ENCODE measurements at places on chromosomes 12 and 14.

DNA sequence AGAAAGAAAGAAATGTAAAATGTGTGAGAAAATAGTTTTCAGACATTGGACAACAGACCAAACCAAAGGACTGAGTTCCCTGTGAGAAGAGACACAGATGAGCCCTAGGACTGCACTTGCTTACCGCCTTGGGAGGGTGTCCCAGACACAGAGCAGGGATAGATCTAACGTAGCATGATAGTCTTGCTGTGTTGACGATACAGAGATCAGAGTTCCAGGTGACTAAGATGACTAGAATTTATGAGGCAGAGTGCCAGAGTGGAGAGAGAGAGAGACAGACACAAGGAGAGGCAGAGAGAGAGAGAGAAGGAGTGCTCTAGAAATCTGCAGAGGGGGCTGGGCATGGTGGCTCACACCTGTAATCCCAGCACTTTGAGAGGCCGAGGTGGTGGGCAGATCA lies 148.2 kb upstream of the LMNTD1 start:
- DNase-seq = no peak

DNA sequence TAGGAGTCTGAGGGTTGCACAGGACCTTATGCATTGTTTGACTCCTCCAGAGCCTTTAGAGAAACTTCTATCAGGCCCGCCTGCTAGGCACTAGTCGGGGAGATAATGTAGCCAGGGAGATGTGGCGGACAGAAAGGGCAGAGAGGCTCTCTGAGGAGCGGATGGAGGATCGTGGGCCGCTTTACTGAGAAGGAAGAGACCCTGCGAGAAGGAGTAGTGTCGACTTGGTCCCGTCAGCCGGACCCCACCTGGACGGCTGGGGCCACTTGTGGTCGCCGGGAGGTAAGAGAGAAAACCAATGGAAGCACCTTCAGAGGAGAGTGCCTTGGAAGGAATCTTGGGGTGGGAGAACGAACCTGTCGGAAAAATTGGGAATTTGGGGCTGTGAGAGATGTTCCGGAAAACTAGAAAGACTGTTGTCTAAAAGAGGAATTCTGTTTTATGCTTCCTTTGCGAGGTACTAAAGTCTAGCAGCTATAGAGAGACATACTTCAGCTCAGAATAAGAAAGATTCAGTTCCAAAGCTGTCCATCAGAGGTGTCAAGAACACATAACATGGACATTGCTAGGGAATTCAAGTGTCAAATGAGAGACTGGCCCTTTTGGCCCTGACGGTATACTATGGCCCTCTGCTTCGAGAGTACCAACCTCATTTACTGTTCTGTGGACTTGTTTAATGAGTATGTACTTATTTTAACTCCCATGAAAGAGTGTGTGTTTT lies 660 bp upstream of the MCRS1 start:
- no peak for DNase-seq

- DNase-seq = no peak
These were observed 205.3 kb upstream of the PRICKLE1 start for GRCh38 chr12:42794806-42795205.

DNA sequence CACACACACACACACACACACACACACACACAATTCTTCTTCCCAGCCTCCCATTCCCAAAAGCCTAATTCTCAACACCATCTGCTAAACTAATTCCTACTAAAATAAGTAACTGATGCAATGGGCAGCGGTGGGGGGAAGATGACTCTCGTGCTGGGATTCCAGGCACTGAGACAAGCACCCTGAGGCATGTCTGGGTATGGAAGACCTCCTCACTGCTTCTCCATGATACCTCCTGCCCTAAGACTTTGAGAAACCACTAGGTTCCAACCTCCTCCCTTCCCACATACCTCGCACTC lies 789 bp upstream of the VWF start:
- no peak for DNase-seq

GRCh38 chr14:75322746-75323145 lies 44.1 kb downstream of the FOS start:
- DNase-seq = no peak

GRCh38 chr12:96044943-96045290 lies 9.5 kb upstream of the LTA4H start:
- no peak for DNase-seq

GRCh38 chr14:89214221-89214965 lies 202.6 kb downstream of the FOXN3 start:
- DNase-seq = no peak

DNA sequence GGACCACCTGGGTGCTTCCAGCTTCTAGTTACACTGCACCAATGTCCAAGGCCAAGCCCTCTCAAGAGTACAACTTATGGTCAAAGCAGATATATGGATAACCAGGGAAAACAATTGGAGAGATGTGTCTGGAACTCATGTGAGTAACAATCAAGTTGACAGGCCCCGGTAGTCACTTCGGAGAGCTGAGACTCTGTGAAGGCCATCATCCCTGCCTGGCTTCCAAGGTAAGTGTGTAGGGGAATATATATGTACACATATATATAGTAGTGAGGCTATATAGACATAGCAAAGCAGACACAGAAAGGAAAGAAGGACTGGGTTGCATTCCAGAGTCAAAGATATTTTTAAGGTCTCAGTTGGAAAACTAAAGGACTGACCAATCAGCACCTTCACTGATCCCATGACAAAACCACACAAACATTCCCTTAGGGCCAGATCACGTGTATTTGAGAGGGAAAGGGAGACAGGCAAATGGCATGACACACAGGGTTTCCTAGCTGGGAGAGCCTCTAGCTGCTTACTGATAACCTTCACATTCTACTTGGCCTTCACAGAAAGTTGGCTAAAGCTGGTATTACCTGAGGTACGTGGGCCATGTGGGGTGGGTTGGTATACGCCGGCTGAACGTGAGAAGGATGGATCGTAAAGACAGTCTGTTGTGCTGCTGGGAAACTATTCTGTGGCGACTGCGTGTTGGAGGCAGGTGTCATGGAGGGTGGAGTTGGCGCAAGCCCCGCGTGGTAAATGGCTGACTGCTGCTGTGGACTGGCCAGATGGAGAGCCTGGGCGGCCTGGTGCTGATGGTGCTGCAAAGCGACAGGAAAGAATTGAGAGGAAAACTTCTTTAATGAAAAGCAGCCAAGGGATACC lies 50.0 kb downstream of the SH2B3 start:
- DNase-seq = no peak

GRCh38 chr12:26748741-26749431 lies 84.1 kb downstream of the ITPR2 start:
- no peak for DNase-seq

GRCh38 chr12:51848841-51849735 lies 570 bp upstream of the FIGNL2 start:
- no peak for DNase-seq

DNA sequence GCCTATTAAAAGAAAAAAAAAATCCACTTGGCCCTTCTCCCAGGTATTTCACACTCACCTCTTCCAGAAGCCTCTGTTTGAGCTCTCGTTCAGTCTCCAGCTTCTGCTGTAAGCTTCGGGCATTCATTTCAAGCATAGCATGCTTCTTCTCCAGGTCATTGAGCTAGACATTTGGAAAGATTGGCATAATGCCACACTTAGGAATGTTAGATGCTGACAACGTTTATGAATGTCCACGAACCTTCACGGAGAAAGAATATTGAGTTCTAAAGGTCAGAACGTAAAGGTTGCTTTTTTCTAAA lies 60.5 kb downstream of the PRKAB1 start:
- DNase-seq = no peak

- no peak for DNase-seq
These were observed 710.6 kb downstream of the SLC6A15 start for GRCh38 chr12:84201976-84202375.

GRCh38 chr14:28608851-28609828 lies 157.4 kb upstream of the FOXG1 start:
- peak; percentile 39 for DNase-seq

DNA sequence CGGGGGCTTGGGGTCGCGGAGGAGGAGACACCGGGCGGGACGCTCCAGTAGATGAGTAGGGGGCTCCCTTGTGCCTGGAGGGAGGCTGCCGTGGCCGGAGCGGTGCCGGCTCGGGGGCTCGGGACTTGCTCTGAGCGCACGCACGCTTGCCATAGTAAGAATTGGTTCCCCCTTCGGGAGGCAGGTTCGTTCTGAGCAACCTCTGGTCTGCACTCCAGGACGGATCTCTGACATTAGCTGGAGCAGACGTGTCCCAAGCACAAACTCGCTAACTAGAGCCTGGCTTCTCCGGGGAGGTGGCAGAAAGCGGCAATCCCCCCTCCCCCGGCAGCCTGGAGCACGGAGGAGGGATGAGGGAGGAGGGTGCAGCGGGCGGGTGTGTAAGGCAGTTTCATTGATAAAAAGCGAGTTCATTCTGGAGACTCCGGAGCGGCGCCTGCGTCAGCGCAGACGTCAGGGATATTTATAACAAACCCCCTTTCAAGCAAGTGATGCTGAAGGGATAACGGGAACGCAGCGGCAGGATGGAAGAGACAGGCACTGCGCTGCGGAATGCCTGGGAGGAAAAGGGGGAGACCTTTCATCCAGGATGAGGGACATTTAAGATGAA lies 630 bp downstream of the FOS start:
- no peak for DNase-seq

DNA sequence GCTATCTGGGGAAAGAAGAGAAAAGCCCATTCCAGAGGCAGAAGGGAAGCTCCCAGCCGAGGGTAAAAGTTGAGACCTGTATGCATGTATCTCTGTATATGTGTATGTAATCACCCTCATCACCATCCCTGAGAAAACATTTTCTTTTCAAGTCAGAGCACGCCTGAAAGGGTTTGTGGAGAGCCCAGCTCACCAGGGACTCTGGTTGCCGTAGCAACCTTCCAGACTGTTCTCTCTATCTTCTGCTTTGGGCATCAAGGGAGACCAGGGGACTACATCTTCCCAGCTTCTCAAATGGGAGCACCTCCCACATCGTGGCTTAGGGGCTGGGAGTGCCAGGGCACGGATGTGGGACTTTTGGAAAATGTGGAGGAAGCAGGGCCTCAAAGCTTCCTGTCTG lies 93.5 kb downstream of the GALNT8 start:
- peak; percentile 5 for DNase-seq

GRCh38 chr12:6336889-6337853 lies 4.7 kb downstream of the TNFRSF1A start:
- no peak for DNase-seq

DNA sequence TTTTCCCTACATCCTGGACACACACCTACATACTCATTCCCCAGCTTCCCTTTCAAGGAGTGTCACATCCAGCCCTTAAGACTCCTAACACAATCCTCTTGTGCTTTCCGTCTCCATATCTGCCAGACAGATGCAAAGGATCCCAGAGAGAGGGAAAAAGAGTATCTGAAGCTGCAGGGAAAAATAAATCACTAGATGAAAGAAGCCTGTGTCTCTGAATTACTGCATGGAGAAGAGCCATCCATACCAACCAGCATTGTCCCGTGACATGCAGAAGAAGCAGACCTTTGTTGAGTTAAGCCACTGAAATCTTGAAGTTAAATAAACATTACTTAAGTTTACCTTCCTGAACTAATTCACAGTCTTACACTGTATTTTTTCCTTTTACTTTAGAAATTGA lies 54.6 kb downstream of the GTF2A1 start:
- DNase-seq = no peak

DNA sequence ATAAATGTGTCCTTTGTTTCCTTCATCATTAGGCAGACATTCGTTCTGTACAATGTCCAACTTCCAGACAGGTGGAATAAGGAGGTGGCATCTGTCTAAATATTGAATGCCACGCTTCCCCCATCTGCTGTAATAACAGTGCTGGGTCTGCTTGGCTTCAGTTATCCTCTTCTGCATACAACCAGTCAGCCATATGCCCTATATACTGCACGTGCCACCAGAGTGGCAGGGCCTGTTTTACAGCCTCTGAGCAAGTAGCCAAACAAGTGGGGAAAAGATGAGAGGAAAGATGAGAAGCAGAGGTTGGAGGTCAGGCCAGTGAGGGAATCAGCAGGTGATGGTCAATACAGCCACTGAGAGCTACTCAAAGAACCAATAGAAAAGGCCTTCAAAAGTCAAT lies 55.4 kb downstream of the OTX2 start:
- no peak for DNase-seq

GRCh38 chr12:129651951-129652350 lies 251.9 kb downstream of the TMEM132D start:
- DNase-seq = no peak

DNA sequence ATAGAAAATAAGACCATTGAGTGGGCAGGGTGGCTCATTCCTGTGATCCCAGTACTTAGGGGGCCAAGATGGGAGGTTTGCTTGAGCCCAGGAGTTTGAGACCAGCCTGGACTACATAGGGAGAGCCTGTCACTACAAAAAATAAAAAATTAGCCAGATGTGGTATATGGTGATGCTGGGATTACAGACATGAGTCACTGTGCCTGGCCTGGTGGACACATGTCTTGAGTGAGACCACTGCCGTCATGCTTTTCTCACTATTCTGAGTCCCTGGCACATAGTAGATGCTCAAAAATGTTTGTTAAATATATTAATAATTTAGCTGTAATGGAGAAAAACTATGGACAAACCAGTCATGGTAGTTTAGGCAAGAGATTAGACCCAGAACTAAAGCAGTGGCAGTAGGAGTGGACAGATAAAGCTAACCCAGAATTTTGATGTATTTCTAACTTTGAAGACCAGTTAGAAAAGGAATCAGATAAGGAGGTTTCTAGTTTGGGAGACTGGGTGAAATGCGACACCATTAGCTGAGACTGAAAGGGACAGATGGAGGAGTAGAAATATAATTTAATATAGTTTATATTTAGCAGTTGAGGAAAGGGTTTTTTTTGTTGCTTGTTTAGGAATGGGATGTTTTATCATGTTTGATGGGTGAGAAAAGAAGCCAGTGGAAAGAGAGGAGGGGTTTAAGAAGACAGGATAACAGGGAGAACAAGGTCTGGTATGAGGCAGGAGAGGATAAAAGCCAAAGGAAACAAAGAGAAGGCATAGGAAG lies 7.4 kb upstream of the PTGES3 start:
- no peak for DNase-seq

- DNase-seq = no peak
These were observed 103.2 kb downstream of the SLC38A4 start for GRCh38 chr12:46722394-46723185.

- no peak for DNase-seq
These were observed 67.6 kb upstream of the GRIN2B start for GRCh38 chr12:14048941-14049545.

DNA sequence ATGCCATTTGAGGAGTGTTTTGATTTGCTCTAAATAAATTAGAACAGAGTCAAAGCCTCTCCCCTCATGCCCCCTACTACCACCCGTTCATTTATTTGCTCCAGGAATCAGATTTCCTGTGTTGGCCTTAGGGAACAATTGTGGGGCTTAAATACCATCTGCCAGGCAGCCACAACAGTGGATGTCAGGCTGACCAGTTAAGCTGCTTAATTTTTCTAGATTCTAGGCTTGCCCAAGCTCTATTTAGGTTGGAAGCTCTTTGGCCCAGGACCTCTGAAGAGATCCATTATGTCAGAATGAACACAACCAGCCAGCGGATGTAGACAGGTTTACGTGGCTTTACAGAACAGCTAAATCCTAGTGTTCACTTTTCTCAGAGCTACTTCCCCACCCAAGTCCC lies 1.0 kb upstream of the TIMELESS start:
- no peak for DNase-seq

DNA sequence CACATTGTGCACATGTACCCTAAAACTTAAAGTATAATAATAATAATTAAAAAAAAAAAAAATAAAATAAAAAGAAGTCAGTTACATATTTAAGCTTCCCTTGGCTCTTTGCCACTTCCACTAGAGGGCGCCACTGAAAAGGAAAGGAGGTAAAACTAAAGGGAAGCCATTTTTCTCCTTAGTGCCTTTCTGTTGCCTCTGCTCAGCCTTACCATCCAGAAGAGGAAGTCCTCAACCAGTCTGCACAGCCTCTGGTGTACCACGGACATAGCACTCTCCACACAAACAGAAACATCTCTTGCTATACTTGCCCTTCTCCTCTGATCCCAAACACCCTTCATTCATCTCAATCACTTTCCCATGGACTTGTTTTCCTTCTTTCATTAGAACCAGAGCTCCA lies 169.0 kb upstream of the EEA1 start:
- DNase-seq = peak; percentile 14
